ENCODE measurements at places on chromosomes 5 and 9. TPM values are rescaled to one million over a fixed set of nuclear protein-coding genes. Genes with fewer than 3 reads are reported as not detected.

GRCh38 chr9:6552498-6553121 is 92.9 kb downstream of the GLDC start:
- no peaks in the 10 kb centered on the region for H3K27me3 ChIP-seq
- H3K36me3 ChIP-seq: no peaks in the 10 kb centered on the region
- H3K27ac ChIP-seq: peak overlapping the region; percentile 72
- DNase-seq: peak; percentile 84

DNA sequence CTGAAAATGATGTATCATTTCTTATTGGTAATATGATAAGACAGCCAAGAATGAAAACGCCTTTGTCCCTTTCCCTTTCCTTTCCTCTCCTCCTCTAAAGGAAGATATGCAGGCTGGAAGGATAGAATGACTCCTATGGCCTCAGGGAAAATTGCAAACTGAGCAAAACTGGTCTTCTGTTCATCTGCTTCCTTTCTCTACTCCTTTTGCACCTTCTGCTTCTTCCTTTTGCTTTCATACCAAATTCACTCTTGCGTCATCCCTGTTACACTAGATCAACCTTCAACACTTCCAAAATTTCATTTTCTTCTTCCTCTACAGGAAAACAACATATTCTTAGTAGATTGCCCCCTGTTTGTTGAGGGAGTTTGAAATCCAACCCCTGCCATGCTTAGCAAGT is 234.1 kb downstream of the ADAMTS6 start:
- peaks cover 37% of the 10 kb centered on the region for H3K36me3 ChIP-seq
- H3K4me3 ChIP-seq: no peak overlapping the region
- H3K4me1 ChIP-seq: no peaks in the 10 kb centered on the region
- DNase-seq: no peak
- H3K27ac ChIP-seq: no peak overlapping the region

DNA sequence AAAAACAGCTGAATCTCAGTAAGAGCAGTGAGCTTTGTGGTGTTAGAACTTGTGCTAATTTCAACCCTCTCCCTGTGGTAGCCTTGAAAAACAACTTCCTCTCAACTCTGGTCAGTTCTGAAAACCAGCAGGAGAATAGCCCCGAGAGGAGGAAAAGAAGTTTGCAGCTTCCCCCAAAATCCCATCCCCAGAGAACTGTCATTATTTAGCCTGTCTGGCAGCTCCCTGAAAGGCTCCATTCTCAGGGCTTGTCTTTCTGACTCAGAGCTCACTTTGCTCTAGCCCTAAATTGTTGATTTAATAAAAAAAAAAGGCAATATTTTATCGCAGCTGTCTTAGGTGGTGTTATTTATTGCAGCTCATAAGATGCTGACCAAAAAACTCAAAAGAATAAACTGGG is 11.4 kb upstream of the SLC45A2 start:
- no peak overlapping the region for H3K27ac ChIP-seq
- H3K27me3 ChIP-seq: no peaks in the 10 kb centered on the region
- H3K36me3 ChIP-seq: peaks cover 3% of the 10 kb centered on the region
- H3K4me3 ChIP-seq: no peak overlapping the region
- H3K4me1 ChIP-seq: peaks cover 7% of the 10 kb centered on the region

GRCh38 chr5:14145435-14146334 is 2.5 kb downstream of the TRIO start:
- peak overlapping the region; percentile 76 for H3K27ac ChIP-seq
- H3K27me3 ChIP-seq: no peaks in the 10 kb centered on the region
- H3K4me3 ChIP-seq: peak overlapping the region; percentile 98
- H3K4me1 ChIP-seq: peaks cover 52% of the 10 kb centered on the region
- DNase-seq: peak; percentile 90

GRCh38 chr9:123063177-123063598 is 29.7 kb downstream of the GPR21 start:
- no peak overlapping the region for H3K27ac ChIP-seq
- no peaks in the 10 kb centered on the region for H3K27me3 ChIP-seq
- H3K4me1 ChIP-seq: peaks cover 14% of the 10 kb centered on the region
- peaks cover 11% of the 10 kb centered on the region for H3K36me3 ChIP-seq
- no peak for DNase-seq

GRCh38 chr5:171336521-171337209 is 27.6 kb downstream of the TLX3 start:
- peaks cover 5% of the 10 kb centered on the region for H3K27me3 ChIP-seq
- DNase-seq: peak; percentile 78
- H3K27ac ChIP-seq: no peak overlapping the region
- peak overlapping the region; percentile 71 for H3K4me3 ChIP-seq

DNA sequence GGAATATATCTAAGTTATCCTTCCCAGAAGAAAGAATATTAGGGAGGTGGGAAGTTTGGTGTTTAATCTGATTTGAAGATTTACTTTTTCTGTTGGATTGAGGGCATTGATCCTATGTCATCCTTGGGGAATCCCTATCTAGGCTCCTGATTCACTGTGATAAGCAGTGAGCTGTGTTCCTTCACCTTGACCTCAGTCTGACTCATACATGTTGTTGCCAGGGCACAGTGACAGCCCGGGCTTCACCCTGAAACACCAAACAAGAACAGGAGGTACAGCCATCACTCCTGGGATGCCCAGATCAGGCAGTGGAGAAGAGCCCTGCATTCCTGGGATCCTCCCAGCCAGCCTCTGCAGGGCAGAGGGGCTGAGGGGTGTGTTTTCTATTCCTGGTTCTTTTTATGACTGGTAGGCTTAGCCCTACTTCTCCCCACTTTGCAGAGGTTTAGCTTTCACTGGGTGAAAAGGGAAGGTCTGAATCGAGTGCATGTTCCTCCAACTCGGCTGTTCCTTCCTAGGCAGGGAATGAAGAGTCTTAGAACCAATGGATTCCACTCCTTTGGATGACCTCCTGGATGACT is 3.1 kb upstream of the FAM53C start:
- H3K4me1 ChIP-seq: peaks cover 25% of the 10 kb centered on the region
- no peaks in the 10 kb centered on the region for H3K27me3 ChIP-seq
- DNase-seq: no peak
- no peaks in the 10 kb centered on the region for H3K36me3 ChIP-seq
- H3K4me3 ChIP-seq: no peak overlapping the region

- H3K4me3 ChIP-seq: no peak overlapping the region
- H3K27ac ChIP-seq: no peak overlapping the region
- H3K36me3 ChIP-seq: peaks cover 35% of the 10 kb centered on the region
- peaks cover 10% of the 10 kb centered on the region for H3K4me1 ChIP-seq
- DNase-seq: no peak
Observed at GRCh38 chr5:172046593-172046992, 40.2 kb upstream of the FBXW11 start.

DNA sequence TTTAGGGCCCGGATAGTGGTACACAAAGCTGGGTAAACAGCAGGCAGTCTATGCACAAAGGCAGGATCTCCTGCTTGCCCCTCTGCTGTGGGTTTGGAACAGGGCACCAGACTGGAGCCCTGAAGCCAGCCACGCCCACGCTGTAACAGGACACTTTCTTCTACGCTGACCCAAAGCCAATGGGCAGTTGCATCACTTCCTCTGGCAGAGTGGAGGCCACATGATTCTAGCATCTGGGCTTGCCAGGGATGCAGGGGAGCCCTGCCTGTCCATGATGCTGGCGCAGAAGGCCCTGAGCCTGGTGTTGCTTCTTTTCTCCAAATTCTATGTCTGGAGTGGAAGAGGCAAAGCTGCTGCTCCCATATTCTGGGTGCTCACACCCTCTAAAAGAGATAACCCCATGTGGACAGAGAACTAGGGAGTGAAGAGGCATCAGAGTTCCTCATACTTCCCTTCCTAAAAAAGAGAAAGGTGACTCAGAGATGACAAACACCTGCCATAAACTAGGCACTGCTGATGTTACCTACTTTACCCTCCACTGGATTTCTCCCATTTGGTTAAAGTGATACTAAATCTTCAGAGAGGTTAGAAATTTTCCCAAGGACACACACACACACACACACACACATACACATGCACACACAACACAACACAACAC is 260.3 kb upstream of the KLF4 start:
- peaks cover 29% of the 10 kb centered on the region for H3K4me1 ChIP-seq
- no peak overlapping the region for H3K4me3 ChIP-seq
- DNase-seq: peak; percentile 84
- peak overlapping the region; percentile 87 for H3K27ac ChIP-seq

DNA sequence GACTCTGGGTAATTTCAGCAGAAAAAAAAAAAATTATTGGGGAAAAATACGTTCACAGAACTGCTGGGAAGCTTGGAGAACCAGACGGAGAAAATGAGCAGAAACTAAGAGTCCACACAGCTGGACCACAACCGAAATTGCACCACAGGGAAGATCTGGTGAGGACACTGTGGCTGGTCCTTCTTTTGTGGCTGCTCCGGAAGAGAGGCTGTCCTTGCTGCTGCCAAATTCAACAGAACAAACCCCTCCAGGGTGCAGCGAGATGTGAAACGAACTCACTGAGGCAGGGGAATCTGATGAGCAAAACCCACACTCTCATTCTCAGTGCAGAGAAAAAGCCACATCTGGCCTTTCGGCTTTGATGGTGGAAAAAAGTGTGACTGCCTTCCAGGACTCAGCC is 200.0 kb downstream of the ACTL7B start:
- H3K36me3 ChIP-seq: no peaks in the 10 kb centered on the region
- H3K4me1 ChIP-seq: peaks cover 8% of the 10 kb centered on the region
- H3K4me3 ChIP-seq: no peak overlapping the region
- H3K27me3 ChIP-seq: peaks cover 2% of the 10 kb centered on the region
- no peak overlapping the region for H3K27ac ChIP-seq

GRCh38 chr5:76714751-76715485 is 1.0 kb upstream of the F2R start:
- H3K27ac ChIP-seq: peak overlapping the region; percentile 49
- H3K27me3 ChIP-seq: peaks cover 9% of the 10 kb centered on the region

DNA sequence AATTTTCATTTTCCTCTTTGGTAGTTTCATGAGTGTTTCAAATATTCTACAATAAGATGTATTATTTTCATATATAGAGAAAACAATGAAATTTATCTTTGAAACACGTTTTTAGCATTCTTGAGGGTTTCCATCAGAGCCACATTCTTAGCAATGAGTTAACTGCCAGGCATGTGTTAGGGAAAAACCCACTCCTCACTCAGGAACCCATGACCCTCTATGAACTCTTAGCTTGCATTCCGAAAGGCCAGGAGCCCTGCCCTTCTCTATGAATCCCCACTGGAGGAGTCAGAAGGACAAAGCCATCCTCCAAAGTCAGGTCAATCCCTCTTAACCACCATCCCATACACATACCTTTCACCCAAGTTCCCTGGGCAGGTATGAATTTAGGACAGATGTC is 57.5 kb downstream of the ADAMTS12 start:
- no peak overlapping the region for H3K4me3 ChIP-seq
- H3K4me1 ChIP-seq: peaks cover 33% of the 10 kb centered on the region
- H3K27ac ChIP-seq: peak overlapping the region; percentile 73
- no peaks in the 10 kb centered on the region for H3K36me3 ChIP-seq
- H3K27me3 ChIP-seq: no peaks in the 10 kb centered on the region

DNA sequence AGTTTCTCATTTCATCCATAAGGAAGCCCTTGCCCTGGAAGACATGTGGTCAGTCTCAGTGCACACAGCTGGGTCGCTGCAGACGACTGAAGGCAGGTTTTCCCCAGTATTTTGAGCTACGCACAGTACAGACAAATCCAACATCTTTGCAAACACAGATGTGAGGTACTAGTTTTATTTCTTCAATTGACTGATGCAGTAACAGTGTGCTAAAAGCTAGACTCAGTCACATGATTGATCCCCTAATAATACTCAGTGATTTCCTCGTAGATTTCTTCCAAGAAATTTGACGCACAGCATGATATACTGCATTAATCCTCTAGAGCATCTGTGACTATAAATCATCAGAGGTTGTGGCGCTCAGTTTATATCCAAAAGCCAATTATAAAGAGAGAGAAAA is 346.1 kb downstream of the DIRAS2 start:
- no peak overlapping the region for H3K27ac ChIP-seq
- no peak for DNase-seq
- no peaks in the 10 kb centered on the region for H3K27me3 ChIP-seq
- no peaks in the 10 kb centered on the region for H3K4me1 ChIP-seq
- no peak overlapping the region for H3K4me3 ChIP-seq

GRCh38 chr9:115133649-115134048 is 15.7 kb upstream of the TNC start:
- H3K27ac ChIP-seq: peak overlapping the region; percentile 76
- peak; percentile 70 for DNase-seq
- H3K36me3 ChIP-seq: no peaks in the 10 kb centered on the region
- H3K27me3 ChIP-seq: no peaks in the 10 kb centered on the region

DNA sequence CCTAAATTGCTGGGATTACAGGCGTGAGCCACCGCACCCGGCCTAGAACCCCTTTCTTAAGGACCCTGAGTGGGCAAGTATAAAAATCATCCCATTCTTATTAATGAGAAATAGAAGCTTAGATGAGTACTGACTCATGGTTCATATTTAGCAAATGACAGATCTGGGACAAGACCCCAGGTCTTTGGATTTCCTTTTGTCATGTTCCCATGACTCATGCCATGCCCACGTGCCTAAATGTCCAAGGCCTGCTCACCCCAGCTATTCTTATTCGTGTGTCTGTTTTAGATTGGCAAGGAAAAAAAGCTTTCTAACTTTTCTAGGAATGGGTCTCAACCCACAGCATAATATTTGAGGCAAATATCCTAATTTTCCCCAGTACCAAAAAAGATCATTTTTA is 57.7 kb upstream of the RPS23 start:
- no peaks in the 10 kb centered on the region for H3K36me3 ChIP-seq
- peaks cover 52% of the 10 kb centered on the region for H3K4me1 ChIP-seq
- peak overlapping the region; percentile 86 for H3K27ac ChIP-seq
- no peak overlapping the region for H3K4me3 ChIP-seq
- H3K27me3 ChIP-seq: no peaks in the 10 kb centered on the region

DNA sequence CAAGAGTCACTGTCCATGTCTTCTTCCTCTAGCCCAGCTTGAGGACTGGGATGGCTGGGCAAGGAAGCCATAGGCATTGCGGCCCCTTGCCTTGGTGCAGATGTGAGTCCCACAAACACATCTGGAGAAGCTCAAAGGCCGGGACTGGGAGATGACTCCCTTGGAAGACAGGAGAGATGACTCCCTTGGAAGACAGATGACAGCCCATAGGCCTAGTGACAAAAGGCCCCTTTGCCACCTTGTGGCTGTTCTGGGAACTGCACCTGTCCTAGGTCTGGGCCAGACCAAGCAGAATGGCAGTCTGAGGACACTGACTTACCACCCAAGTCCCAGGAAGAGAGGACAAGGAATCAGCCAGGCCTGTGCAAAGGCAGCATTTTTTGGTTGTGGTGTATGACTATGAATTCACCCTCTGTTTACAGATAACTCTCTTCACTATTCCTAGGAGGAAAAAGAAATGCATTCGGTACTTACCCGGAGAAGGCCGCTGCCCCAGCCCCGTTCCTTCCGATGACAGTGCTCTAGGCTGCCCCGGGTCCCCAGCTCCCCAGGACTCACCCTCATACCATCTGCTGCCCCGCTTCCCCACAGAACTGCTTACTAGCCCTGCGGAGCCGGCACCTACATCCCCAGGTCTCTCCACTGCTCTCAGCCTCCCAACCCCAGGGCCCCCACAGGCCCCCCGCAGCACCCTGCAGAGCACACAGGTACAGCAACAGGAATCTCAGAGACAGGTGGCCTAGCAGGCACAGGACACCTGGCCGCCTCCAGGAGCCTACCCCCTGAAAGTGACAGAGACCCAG is 30.8 kb downstream of the SKP1 start:
- peak; percentile 93 for DNase-seq
- H3K4me3 ChIP-seq: no peak overlapping the region
- peaks cover 7% of the 10 kb centered on the region for H3K4me1 ChIP-seq
- no peak overlapping the region for H3K27ac ChIP-seq
- H3K27me3 ChIP-seq: no peaks in the 10 kb centered on the region

- H3K27ac ChIP-seq: no peak overlapping the region
- H3K27me3 ChIP-seq: peaks cover 19% of the 10 kb centered on the region
- peaks cover 3% of the 10 kb centered on the region for H3K4me1 ChIP-seq
- DNase-seq: no peak
- H3K36me3 ChIP-seq: no peaks in the 10 kb centered on the region
Observed at GRCh38 chr5:170557314-170557713, 53.5 kb downstream of the KCNIP1 start.

ANKRD20A1 gene
- total RNA-seq: not detected

CER1 gene
- not detected for total RNA-seq

SLC28A3 gene
- 0.72 TPM for total RNA-seq

IFNB1 gene
- total RNA-seq: not detected

PPP6C gene
- total RNA-seq: 40.9 TPM

CLK4 gene
- total RNA-seq: 33.3 TPM

Data from osteoblast (primary cell).